GM12878 (cell line): ENCODE measurements at places on chromosomes 7 and 10. TPM values are rescaled to one million over a fixed set of nuclear protein-coding genes. Genes with fewer than 3 reads are reported as not detected.

DNA sequence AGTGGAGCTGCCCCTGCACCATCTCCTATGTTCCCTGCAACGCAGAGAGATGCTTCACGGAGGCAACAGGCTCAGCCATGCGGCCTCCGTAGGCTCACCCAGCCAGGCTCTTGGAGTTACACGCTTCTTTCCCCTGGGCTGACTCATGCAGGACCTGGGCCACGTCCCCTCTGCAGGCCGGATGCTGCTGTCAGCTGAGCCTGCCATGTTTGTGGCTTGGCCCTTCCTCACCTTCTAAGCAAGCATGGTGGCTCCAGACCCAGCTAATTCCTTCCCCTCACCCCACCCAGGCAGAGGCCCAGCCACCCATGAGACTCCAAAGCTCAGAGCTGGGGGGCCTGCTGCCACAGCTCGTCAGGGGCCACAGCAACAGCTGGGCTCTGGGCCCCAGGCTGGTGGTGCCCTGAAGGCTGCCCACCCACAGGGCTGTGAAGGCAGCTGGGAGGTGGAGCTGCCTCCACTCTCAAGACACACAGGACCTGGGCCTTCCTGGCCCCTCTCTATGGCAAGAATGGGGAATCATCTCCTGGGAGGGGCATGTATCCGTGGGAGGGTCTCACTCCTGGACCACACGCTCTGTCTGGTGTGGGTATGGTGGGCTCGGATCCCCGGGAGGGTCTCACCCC, 219.6 kb downstream of the ELFN1 start:
- H3K36me3 ChIP-seq: peaks cover 24% of the 10 kb centered on the region
- H3K4me1 ChIP-seq: no peaks in the 10 kb centered on the region
- no peaks in the 10 kb centered on the region for H3K27me3 ChIP-seq

- H3K27me3 ChIP-seq: no peaks in the 10 kb centered on the region
- H3K36me3 ChIP-seq: peaks cover 19% of the 10 kb centered on the region; the same call in 1 of the 2 replicates
Observed at GRCh38 chr7:2934211-2934731, 90.2 kb upstream of the GNA12 start.

- no peaks in the 10 kb centered on the region for H3K4me1 ChIP-seq
- no peak for DNase-seq
- no peak overlapping the region for H3K4me3 ChIP-seq
- no peaks in the 10 kb centered on the region for H3K27me3 ChIP-seq
- H3K36me3 ChIP-seq: no peaks in the 10 kb centered on the region
Observed at GRCh38 chr7:12458520-12459131, 55.0 kb upstream of the VWDE start.

- no peak for DNase-seq
- no peaks in the 10 kb centered on the region for H3K27me3 ChIP-seq
- H3K4me3 ChIP-seq: no peak overlapping the region
- H3K4me1 ChIP-seq: peaks cover 6% of the 10 kb centered on the region; the same call in 1 of the 2 replicates
- no peak overlapping the region for H3K27ac ChIP-seq
Observed at GRCh38 chr10:70891627-70892026, 3.3 kb upstream of the PCBD1 start.

DNA sequence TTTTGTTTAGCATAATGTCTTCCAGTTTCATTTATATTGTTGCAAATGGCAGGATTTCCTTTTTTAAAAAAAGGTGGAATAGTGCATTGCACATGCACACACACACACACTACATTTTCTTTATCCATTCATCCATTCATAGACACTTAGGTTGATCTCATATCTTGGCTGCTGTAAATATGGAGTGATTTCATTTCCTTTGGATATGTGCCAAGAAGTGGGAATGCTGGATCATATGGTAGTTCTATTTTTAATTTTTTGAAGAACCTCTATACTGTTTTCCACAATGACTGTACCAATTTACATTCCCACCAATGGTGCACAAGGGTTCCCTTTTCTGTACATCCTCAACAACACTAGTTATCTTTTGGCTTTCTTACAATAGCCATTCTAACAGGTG, 68.9 kb downstream of the EBLN1 start:
- no peaks in the 10 kb centered on the region for H3K27me3 ChIP-seq
- DNase-seq: no peak
- H3K27ac ChIP-seq: no peak overlapping the region
- no peaks in the 10 kb centered on the region for H3K4me1 ChIP-seq
- no peak overlapping the region for H3K4me3 ChIP-seq
- H3K36me3 ChIP-seq: no peaks in the 10 kb centered on the region

DNA sequence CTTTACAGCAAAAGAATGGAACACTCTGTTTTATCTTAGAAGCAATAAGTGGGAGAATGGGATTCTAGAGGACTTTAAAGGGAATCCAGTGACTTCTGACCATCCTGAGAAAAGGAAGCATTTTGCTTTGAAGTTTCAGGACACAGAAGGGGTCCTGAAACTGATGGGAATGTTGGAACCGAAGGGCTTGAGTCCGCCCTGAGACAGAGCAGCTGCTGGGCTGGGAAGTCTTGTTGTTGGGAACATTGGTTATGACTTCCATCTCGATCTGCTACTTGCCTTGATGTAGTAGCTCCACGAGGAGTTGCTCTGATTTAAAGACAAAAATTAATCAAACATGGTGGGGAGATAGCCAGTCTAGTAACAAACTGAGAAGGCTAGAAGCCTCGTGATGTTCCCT, 177.6 kb downstream of the JCAD start:
- no peaks in the 10 kb centered on the region for H3K4me1 ChIP-seq
- H3K4me3 ChIP-seq: no peak overlapping the region
- no peaks in the 10 kb centered on the region for H3K36me3 ChIP-seq
- no peak overlapping the region for H3K27ac ChIP-seq
- no peak for DNase-seq

GRCh38 chr7:129189661-129190310, 1.4 kb downstream of the SMO start:
- H3K36me3 ChIP-seq: no peaks in the 10 kb centered on the region
- no peak overlapping the region for H3K27ac ChIP-seq
- peaks cover 8% of the 10 kb centered on the region for H3K4me1 ChIP-seq
- DNase-seq: no peak

- no peaks in the 10 kb centered on the region for H3K4me1 ChIP-seq
- no peak overlapping the region for H3K4me3 ChIP-seq
- peaks cover 3% of the 10 kb centered on the region; the same call in 1 of the 2 replicates for H3K27me3 ChIP-seq
- no peak for DNase-seq
Observed at GRCh38 chr7:32069116-32069650, 1.0 kb downstream of the PDE1C start.

- H3K4me1 ChIP-seq: 0 out of 2 replicates have a peak, but pooled peaks cover 3% of the 10 kb centered on the region
- no peaks in the 10 kb centered on the region for H3K27me3 ChIP-seq
- H3K4me3 ChIP-seq: peak overlapping the region; percentile 88; the same call in 1 of the 2 replicates
- H3K36me3 ChIP-seq: no peaks in the 10 kb centered on the region; the same call in 1 of the 2 replicates
- DNase-seq: no peak
- no peak overlapping the region for H3K27ac ChIP-seq
Observed at GRCh38 chr7:131326576-131326975, 1.1 kb upstream of the MKLN1 start.

DNA sequence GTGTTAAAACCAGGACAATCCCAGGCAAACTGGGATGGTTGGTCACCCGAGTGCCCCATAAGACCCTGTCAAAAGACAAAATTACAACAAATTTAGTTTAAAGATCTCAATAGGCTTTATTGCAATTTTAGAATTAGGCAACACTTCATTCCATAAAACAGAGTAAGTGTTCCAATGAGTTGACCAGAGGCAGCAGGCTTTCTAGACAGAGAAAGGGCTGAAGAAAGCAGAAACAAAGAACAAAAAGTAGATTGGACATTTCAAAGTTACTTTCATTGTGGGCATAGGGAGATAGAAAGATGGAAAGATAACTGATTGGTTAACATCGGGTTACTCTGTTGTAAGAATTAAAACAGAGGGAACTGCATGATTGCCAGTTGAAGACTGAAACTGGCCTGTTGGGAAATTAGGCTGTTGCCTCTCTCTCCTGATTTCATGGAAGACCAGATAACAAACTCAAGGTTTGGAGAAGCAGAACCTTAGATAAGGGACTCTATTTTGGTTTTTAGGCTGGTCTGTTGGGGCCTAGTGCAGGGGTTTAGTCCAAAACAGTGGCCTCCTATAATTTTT, 36.3 kb downstream of the ENTPD1 start:
- DNase-seq: no peak
- H3K36me3 ChIP-seq: peaks cover 5% of the 10 kb centered on the region
- H3K27me3 ChIP-seq: no peaks in the 10 kb centered on the region
- H3K4me1 ChIP-seq: peaks cover 69% of the 10 kb centered on the region

DNA sequence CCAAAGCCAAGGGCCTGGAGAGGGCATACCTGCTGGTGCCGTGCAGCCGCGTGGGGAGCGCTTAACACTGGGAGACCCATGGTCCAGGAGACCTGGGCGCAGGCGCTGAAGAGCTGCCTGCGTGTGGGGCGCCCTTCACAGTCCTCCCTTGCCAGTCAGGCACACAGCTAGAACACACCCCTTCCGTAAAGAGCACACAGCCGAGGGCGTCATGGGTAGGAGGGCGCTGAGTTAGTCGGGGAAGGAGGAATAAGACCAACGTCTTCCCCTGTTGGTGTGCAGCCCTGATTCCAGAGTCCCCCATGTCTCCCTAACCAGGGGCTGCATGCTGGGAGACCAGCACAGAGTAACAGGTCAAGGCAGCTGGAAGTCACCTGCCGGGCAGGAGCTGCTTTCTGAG, 273.9 kb downstream of the USP6NL start:
- DNase-seq: no peak
- no peaks in the 10 kb centered on the region for H3K4me1 ChIP-seq
- H3K4me3 ChIP-seq: no peak overlapping the region
- H3K27me3 ChIP-seq: no peaks in the 10 kb centered on the region
- peaks cover 10% of the 10 kb centered on the region; the same call in 1 of the 2 replicates for H3K36me3 ChIP-seq

DNA sequence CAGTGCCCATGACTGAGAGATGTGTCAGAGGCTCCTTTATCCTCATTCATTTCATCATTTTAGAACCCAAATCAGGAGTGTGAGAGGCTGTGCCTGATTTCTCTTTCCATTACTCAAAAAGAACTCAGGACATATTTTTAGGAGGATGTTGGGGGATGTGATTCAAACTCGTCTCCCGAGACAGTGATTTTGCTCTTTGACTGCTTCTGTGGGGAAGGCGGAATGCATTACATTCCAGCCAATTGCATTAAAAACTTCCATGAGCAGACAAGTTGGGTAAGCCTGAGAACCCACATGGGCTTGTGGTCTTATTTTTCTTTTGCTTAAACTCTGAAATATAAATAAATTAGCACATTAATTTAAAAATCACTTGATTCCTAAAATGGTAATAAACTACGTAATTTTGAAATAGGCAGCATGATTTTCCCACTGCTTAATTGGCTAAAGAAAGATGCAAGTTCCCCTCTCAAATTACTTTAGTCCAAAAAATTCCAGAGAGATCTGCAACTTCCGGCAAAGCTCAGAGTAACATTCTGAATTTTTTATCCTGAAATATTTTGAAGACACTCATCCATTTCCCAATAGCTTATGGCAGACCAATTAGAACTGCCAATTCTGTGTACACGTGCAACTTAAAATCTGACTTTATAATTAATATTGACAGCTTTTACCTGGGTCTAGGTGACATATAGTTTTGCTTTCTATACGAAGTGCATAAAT, 185.6 kb downstream of the C7orf25 start:
- H3K27ac ChIP-seq: no peak overlapping the region
- H3K4me3 ChIP-seq: no peak overlapping the region
- no peaks in the 10 kb centered on the region for H3K4me1 ChIP-seq
- no peaks in the 10 kb centered on the region for H3K36me3 ChIP-seq
- no peak for DNase-seq

DNA sequence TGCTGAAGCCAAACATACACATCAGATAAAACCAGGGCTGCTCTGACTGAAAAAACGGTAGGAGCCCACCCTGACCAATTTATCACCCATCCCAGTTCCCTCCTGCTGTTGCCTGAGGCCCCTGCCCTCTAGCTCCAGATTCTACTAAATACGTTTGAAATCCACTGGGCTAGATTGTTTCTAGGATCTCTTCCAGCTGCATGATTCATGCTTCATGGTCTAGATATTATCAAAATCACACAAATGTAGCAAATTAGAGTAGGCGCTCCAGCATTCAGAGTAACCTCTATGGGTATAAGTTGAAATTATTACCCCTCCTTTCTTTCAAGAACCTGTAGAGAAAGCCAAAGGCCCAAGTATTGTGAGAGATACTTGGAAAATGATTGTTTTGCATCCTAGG, 151.2 kb upstream of the FAM13C start:
- no peaks in the 10 kb centered on the region for H3K4me1 ChIP-seq
- H3K36me3 ChIP-seq: no peaks in the 10 kb centered on the region
- H3K4me3 ChIP-seq: no peak overlapping the region
- no peak overlapping the region for H3K27ac ChIP-seq
- H3K27me3 ChIP-seq: no peaks in the 10 kb centered on the region; the same call in 1 of the 2 replicates

DNA sequence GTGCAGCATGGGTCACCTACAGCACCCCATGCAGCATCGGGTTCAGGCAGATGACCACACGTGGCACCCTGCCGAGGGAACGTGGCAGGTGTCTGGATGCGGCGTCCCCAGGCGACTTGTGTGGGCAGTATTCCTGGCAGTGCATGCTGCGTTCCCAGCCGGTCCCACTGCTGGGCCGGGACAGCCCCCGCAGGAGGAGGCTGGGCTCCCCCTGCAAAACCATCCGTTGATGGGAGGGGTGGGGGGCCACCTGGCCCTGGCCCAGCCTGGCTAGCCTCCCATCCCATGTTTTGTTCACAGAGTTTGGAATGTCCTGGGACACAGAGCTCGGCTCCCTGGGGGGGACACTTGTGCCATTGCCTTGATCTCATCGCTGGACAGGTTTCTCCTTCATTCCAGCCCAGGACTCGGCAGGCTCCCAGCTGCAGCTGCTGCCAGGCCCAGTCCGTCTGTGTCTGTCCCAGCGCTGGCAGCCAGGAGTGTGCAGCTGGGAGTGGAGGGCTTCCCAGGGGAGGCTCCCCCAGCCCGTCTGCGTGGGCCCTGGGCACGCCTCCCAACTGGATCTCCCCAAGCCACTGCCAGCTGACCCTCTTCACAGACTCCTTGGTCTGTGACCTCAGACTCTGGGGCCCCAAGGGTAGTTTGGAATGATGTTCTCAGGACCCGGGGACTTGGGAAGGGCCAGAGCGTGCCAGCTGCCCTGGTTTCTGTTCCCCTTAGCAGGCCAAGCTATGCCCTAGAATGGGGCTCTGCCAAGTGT, 32.6 kb downstream of the TMEM270 start:
- no peak for DNase-seq
- no peaks in the 10 kb centered on the region for H3K36me3 ChIP-seq
- no peak overlapping the region for H3K4me3 ChIP-seq
- H3K4me1 ChIP-seq: no peaks in the 10 kb centered on the region
- no peak overlapping the region for H3K27ac ChIP-seq

Gene PSPH
- 24.8 and 25.0 TPM in 2 replicates for total RNA-seq

Gene ZCCHC24
- total RNA-seq: 0.24 and 0.62 TPM in 2 replicates

Gene TMEM139
- not detected in 2 replicates for total RNA-seq

Gene KCNMA1
- total RNA-seq: 35.6 and 37.0 TPM in 2 replicates

Gene GPRIN2
- 0.13 TPM in 1 of 2 replicates, not detected in the other for total RNA-seq

Gene MUC12
- total RNA-seq: 1.7 and 2.6 TPM in 2 replicates

Gene ZSCAN21
- total RNA-seq: 5.8 and 8.0 TPM in 2 replicates

Gene TCAF2
- total RNA-seq: 2.7 and 3.0 TPM in 2 replicates

Gene TRIM50
- not detected in 2 replicates for total RNA-seq

Gene VWA2
- not detected in 2 replicates for total RNA-seq

Gene EVX1
- total RNA-seq: not detected in 2 replicates
